ENCODE measurements at places on chromosomes 6 and 20.

DNA sequence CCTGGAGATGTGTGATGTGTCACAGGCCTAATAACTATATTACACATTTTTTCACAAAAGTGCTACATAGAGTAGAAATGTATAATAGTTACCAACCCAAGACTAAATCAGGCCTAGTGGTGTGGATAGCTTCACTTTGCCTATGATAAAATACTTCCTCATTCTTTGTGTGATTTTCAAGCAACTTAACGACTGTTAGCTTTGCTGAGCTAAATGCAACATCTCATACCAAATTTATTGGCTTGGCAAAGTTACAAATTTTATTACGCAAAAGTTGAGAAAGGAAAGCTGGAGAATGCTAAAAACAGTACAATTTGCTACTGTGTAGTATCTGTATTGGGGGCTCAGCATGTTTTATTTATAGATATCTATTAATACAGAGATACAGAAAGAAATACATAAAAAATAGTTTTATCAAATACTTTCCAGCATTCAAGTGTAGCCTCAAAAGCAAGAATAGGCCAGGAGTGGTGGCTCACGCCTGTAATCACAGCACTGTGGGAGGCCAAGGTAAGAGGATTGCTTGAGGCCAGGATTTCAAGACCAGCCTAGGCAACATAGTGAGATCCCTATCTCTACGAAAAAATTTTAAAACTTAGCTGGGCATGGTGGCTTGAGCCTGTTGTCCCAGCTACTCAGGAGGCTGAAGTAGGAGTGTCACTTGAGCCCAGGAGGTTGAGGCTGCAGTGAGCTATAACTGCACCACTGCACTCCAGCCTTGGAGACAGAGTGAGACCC lies 3.6 kb upstream of the EDN1 start:
- DNase-seq: no peak

DNA sequence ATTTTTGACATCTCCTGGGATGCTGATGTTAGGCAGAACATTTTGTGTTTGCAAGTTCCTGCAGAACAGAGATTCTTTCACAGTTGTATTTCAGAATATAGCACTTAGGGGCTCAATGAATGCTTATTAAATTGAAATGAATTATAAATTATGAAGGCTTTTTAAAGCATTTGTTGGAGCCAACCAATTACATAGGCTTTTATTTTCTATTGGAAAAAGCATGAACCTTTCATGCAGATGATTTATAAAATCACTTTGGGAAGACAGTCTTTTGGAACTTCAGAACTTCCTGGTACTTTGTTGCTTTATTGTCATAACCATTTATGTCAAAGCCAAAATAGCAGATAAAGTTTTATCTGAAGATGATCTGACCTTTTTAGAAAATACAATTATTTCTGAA lies 69.2 kb upstream of the HINT3 start:
- no peak for DNase-seq

DNA sequence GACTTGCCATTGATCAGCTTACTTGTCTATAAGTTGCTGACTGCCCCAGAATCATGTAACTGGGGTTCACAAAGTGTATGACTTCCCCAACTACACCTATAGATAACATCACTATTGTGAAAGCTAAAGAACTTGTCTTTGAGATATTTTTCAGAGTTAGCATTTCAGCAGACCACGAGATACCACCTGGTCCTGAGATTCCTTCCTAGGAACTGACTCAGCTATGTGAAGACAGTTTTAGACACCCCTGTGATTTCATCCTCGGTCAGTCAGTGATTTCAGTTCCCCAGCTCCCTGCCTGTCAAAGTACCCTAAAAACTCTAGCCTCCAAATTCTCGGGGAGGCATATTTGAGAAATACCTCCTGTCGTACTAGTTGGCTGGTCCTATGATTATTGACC lies 62.4 kb downstream of the TXNDC5 start:
- no peak for DNase-seq

- DNase-seq: peak; percentile 30
These were observed 312 bp downstream of the TXNDC5 start for GRCh38 chr6:7910298-7910653.

DNA sequence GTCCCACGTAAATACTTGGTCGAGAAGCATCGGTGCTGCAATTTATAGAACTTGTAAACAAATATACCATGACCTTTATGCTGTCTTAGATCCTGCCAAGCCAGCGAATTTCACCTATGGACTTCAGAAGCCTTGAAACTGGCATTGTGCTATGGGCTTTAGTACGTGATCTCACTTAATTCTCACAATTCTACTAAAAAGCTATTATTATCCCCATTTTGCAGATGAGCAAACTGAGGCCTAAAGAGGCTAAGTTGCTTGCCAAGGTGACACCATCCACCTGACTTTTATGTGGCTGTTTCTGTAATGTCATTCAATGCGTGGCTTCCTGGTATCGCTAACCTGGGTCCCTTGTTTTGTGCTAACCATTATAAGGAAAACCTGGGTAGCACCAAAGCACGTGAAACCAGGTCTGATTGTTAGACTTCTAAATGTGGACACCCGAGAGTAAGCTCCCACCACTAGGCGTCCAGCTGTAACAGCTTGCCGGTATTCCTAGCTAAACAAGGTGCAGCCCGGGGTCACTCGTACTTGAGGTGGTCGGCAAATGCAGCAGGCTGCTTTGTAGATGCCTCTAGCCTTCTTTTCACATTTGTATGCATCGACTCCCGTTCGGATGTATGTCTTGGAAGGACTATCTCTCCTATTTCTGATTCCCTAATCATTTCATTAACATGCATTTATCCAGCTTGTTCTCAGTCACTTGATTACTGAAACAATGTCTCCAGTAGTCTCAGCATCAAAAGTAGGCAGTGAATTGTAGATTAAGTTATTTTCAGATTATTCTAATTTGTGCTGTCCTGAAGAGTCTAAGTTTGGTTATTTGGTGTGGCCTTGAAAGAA lies 1.1 kb downstream of the SYNJ2 start:
- DNase-seq: no peak

DNA sequence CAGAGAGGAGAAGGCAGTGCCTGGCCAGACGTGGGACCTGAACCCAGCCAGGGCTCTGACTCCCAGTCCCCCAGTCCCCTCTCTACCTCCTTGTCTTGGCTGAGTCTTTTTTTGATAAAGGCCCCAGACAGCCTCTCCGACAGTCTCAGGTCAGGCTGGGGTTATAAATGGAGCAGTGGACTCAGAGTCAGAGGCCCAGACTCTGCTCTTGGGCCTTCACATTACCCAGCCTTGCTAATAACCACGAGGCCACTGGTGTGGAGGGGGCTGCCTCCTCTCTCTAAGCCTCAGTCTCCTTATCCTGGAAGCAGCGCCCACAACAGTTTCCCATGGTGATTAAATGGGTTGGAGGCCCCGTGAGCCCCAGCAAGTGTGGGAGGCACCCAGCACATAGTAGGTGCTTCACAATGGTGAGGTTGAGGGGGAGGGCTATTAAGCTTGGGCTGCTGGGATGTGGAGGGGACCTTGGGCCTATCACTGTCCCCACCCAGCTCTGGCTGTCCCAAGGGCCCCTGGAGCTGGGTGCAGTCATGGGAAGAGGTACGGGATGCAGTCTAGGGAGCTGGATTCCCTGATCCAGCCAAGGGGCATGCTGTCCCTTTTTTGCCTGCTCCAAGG lies 35.7 kb downstream of the TGM2 start:
- no peak for DNase-seq

DNA sequence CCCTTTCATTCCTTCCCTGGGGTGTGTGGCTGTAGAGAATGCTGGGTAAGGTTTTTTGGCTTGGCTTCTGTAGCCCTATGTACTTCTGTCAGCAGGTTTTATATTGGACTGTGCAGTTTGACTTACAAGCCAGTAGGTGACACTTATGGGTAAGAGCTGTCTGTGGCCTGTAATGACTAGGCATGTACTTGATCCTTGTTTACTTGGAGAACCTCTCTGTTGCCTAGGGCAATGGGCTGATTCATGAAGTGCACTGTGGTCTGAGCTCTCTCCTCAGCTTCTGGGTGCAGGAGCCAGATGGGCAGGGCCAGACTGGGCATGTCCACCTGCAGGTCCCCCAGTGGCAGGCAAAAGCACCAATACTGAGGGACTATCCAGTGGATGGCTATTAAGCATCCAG lies 544.6 kb downstream of the ADGRB3 start:
- peak; percentile 10 for DNase-seq

GRCh38 chr6:111872401-111873177 lies 663 bp downstream of the FYN start:
- peak; percentile 40 for DNase-seq

All from hepatic stellate cell (primary cell).